Activated CD8-positive, alpha-beta memory T cell treated with anti-CD3 and anti-CD28 coated beads for 4 hours (primary cell): ENCODE measurements at places on chromosomes 12 and 14.

DNA sequence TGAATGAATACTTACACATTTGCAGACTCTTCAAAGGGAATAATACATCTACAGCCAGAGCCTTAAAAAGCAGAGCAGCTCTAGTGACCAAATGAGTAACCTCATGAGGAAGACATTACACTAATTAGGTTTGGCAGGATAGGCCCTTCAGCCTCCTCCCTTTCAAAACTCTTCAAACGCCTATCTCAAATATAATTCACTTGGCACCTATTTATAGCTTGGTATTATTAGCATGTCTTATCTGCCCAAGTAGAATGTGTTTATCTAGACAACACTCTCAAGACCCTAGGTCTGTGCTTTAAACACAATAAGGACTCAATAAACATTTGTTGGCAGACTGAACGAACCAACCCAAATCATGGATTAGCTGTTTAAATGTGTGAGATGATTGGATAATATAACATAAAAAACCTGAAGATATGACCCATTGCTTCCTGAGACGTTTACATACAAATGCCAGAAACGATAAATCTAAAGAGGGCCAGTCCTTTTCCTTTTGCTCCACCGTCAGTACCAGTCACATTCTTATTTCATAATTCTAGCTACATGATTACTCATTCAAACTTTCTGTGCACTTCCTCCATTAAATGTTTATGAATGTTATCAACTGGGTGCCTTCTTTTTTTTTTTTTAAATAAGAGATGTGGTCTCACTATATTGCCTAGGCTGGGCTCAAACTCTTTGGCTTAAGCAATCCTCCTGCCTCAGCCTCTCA, 123.3 kb downstream of the CEP83 start:
- no peak for DNase-seq

GRCh38 chr14:68535404-68536017, 257.4 kb downstream of the ZFP36L1 start:
- no peak for DNase-seq

GRCh38 chr12:75708802-75709201, 197.4 kb upstream of the KRR1 start:
- DNase-seq: no peak

- no peak for DNase-seq
These were observed 56.2 kb downstream of the ACTN1 start for GRCh38 chr14:68922886-68923285.

DNA sequence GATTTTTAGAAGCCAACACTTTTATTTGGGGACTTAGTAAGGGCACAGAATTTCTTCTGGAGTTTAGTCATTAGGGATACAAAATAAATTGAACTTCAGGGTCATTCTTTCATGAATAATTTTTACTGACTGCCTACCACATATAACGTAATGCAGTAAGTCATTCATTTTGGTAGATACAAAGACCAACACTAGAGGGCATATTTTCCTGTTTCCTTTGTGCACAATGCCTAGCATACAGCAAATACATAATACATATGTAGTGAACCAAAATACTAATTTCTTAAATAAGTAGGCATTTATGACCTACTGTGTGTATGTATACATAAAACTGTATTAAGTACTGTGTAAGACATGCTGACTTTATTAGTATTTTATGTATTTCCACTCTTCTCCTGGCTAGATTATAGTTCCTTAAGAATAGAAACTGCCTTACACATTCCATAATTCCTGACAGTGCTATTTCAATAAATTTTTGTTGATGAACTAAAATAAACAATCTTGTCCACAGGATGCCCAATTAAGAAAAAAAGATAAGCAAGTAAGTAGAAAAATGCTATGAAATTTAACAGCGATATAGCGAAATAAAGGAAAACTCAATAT, 47.9 kb downstream of the PPP1R12A start:
- DNase-seq: no peak

DNA sequence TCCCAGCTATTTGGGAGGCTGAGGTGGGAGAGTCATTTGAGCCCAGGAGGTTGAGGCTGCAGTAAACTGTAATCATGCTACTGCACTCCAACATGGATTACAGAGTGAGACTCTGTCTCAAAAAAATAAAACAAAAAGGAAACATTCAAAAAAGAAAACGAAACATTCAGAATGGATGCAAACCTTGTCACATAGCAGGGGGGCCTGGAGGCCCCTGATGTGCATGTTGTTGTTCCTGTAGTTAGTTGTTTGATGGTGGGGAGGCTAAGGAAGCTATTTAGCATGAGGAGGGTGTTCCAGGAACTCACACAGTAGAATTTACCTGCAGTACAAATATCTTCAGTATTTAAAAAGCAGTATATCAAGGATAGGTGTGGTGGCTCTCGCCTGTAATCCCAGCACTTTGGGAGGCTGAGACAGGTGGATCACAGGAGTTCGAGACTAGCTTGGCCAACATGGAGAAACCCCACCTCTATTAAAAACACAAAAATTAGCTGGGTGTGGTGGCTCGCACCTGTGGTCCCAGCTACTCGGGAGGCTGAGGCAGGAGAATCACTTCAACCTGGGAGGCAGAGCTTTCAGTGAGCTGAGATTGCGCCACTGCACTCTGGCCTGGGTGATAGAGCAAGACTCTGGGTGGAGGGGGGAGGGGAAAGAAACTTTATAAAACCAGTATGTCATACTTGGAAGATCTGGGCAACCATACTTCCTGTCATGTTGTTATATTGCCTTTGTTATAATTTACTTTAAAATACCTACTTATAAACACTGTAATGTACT, 17.6 kb upstream of the AEBP2 start:
- DNase-seq: no peak
